ENCODE measurements at places on chromosomes 7 and 10.

DNA sequence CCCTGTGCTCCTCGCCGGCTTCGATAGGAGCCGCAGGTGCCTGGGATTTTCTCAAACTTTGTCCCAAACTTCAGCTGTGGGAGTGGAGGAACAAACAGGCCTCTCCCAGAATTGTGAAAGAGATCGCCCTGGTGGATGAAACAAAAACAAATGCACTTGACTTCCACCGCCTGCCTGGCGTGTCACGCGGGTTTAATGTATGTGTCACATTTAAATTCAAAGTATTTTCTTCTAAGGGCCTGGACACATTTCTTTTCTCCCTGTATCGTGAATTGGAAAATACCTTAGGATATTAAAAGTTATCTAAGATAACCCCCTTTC lies 694 bp upstream of the WASL start:
- peak; percentile 47 for DNase-seq

DNA sequence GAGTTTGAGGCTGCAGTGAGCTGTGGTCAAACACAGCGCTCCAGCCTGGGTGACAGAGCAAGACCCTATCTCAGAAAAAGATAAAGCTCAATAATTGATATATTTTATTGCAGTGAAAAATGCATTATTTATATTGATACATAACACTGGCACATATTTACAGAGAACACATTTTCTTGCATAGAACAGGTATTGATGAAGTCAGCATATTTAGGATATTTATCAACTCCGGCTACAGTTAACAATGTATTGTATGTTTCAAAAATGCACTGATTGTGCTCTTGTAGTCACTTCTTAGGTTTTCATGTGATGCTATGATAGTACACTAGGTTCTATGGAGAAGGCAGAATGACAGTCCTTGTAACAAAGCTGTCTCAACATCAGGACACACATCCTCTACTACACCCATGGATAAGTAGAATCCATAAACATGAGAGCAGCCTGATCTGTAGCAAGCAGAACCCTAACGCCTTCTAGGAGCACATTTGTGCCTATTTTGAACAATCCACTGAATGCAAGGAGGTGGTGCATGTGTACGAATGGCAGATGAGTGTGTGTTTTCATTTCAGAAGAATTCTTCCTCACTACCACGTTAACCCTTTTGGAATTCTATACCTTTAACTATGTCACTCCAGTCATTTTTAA lies 586.1 kb upstream of the CELF2 start:
- DNase-seq: no peak

DNA sequence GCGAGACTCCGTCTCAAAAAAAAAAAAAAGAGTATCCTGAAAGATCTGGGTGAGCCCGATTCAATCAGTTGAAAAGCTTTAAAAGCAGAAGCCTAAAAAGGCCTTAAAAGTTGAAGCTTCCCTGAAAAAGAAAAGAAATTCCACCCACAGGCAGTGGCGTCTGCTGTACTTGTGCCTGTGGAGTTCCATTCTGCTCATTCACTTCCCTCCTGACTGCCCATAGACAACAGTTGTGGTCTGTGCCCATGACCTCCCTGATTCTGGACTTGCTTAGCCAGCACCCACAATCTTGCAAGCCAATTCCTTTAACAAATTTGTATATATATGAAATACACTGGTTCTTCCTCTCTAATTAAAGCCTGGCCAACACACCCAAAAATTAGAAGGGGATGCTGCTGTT lies 141.7 kb downstream of the DLG5 start:
- DNase-seq: no peak

DNA sequence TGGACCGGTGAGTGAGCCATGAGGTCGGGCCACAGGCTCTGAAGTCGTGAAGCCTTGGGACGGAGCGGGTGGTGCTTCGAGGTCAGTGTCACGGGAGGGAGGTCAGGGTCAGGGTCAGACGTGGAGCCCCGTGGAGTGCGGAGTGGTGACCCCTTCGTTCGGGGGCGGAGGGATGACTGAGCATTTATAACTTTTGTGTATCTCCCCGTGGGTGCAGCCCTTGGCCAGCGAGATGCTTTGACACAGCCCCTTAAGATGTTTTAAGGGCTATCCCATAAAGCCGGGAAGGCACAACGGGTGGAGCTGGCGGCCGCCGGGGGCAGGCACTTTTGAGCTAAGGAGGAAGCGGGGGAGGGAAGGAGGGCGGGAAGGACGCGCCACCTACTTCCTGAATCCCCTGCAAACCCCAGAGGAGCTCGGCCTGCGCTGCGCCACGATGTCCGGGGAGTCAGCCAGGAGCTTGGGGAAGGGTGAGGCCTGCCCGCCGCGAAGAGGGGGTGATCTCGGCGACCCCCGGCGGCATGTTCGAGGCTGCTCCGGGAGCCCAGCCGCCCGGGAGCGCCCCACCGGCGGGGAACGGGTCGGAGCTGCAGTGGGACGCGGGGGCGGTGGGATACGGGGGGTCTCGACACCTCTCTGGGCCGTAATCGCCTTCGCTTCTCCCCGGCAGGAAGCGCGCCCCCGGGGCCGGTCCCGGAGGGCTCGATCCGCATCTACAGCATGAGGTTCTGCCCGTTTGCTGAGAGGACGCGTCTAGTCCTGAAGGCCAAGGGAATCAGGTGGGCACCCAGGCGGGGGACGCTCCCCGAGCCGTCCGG lies at the start of gene GSTO1:
GSTO1 (plus strand) TSS at position 400 of the 818 bp plus-strand sequence; CDS start at position 437, 37 bp downstream.
- DNase-seq: peak; percentile 44

- peak; percentile 70 for DNase-seq
Measured at GRCh38 chr7:17298840-17299482, 509 bp downstream of the AHR start.

GRCh38 chr7:2782565-2782964 lies 61.5 kb downstream of the GNA12 start:
- DNase-seq: no peak

- no peak for DNase-seq
Measured at GRCh38 chr10:48759113-48759901, 74.6 kb downstream of the WDFY4 start.

- no peak for DNase-seq
Measured at GRCh38 chr7:72059925-72060324, 352.2 kb downstream of the CALN1 start.

- DNase-seq: peak; percentile 30
Measured at GRCh38 chr10:69353977-69354635, 62.6 kb downstream of the TACR2 start.

- DNase-seq: no peak
Measured at GRCh38 chr7:1884583-1885350, 214.7 kb downstream of the ELFN1 start.

Data from activated naive CD4-positive, alpha-beta T cell treated with anti-CD3 and anti-CD28 coated beads, Interleukin-2, amount 50 U/mL, for 16 hours (primary cell).